ENCODE measurements at places on chromosomes 4 and X.

DNA sequence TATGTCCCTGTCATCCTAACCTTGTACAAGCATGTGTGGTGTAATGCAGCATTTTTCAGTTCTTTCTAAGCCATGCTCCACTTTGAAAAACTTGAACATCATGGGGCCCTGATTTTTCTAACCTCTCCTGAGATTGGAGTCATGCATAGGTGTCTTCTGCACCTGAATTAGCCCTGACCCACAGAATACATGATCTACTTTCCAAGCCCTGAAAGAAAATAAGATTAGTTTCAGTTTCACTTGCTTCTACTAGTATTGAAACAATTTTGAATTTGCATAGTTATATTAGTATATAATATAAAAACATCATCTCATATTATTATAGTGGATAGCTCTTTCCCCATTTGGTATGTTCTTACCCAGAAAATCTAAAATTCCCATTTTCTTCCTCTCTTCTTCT is 178.2 kb downstream of the HS3ST1 start:
- no peak for DNase-seq

- no peak for DNase-seq
Measured at GRCh38 chr4:185282968-185283367, 73.6 kb downstream of the SNX25 start.

- DNase-seq: no peak
Measured at GRCh38 chrX:112822892-112823291, 17.7 kb downstream of the AMOT start.

DNA sequence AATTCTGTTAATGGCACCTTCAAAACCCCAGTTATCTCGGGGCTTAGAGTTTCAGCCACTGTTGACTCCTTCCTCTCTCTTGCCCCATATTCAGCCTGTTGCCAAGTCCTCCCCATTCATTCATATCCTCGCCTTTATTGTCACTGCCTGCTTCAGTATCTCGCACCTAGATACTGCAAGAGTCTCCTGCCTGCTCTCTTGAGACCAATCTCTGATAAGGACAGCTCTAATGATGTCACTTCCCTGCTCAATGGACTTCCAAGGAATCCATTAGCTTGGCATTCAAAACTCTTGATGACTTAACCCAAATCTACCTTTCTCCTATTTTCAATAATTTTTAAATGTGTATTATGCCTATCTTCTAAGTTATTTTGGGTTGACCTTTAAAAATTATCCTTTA is 1.1 kb upstream of the UBE2A start:
- DNase-seq: no peak

- no peak for DNase-seq
Measured at GRCh38 chr4:165873298-165874071, 448 bp downstream of the TLL1 start.

DNA sequence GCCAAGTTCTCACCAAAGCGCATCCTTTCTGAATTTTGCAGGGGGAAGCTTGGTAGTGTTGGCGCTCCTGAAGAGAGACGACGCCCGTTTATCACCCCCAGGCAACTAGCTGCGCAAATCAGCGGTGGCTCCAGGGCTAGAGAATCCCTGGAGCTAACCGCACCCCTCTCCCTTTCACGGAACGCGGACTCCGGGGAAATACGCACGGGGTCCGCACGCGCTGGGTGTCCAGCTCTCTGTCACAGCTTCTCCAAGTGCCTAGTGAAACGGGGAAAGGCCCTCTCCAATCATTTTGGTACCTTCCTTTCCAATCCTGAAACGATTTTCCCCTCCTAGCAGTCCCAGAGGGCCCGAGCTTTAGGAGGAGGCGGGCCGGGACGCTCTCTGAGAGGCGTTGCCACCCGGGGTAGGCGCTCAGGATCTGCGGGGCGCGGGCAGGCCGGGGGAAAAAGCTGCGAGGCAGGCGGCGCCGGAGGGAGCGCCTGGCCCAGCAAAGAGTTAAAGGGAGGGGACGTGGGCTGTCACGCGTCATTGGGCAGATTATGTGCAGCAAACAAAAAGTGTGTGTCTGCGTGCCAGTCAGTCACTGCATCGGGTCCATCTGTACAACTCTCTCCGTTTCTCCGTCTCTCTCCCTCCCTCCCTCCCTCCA is at the start of gene PRDM8:
TSS of gene PRDM8 (plus strand) at position 582 of the 652 bp plus-strand sequence. CDS start 2,578 bp downstream, outside the sequence.
- DNase-seq: peak; percentile 42

- peak; percentile 8 for DNase-seq
Measured at GRCh38 chr4:163663454-163664225, 169.2 kb downstream of the TMA16 start.

GRCh38 chr4:717601-718320 is 12.1 kb downstream of the PCGF3 start:
- DNase-seq: no peak

- DNase-seq: no peak
Measured at GRCh38 chr4:26185436-26185835, 135.4 kb upstream of the RBPJ start.

DNA sequence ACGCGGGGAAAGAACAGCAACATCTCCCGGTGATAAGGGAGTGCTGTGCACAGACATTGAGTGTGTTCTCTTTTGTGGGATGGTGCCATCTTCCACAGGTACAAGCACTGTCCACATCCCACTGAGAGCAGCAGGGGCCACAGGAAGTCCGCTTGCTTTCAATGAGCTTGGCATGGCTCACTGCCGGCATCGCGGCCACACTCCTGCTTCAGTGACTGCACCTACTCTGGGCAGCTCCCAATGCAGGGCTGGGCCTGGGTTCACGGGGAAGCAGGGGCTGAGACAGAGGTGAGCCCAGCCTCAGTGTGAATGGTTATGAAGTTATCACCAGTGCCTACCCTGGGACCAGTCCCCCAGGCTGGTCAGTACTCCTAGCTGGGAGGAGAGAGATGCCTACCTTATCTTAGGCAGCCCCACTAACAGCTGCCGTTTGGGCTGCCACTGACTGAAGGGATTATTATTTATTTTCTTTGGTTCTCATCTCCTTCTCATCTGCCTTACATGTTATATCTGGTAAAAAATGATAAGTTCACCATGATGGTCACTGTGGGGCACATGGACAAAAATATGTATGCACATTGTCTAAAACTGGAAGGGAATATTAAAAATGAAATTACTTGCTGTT is 99.2 kb downstream of the MGST2 start:
- DNase-seq: no peak

GRCh38 chr4:117010671-117011070 is 74.7 kb downstream of the TRAM1L1 start:
- DNase-seq: no peak

GRCh38 chr4:52748432-52748831 is 2.8 kb downstream of the ERVMER34-1 start:
- no peak for DNase-seq

GRCh38 chr4:147863111-147863747 is 131.3 kb downstream of the ARHGAP10 start:
- no peak for DNase-seq

DNA sequence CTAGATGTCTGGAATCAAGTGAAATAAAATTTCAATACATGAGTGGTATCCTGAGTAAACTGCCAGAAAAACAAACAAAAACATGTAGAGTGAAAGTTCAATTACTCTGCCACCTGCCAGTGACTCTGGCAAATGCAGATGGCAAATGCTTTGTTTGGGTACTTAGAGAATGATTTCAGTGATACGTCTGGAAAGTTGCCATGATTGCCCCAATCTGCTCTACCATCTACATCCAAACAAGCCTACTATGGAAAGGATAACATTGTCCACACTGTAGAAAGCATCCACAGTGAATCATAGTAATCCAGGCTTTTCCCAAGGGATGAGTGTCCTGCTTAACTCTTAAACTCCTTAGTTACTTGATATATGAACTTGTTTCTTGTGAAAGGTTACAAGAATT is 3.4 kb downstream of the SPATA4 start:
- no peak for DNase-seq

DNA sequence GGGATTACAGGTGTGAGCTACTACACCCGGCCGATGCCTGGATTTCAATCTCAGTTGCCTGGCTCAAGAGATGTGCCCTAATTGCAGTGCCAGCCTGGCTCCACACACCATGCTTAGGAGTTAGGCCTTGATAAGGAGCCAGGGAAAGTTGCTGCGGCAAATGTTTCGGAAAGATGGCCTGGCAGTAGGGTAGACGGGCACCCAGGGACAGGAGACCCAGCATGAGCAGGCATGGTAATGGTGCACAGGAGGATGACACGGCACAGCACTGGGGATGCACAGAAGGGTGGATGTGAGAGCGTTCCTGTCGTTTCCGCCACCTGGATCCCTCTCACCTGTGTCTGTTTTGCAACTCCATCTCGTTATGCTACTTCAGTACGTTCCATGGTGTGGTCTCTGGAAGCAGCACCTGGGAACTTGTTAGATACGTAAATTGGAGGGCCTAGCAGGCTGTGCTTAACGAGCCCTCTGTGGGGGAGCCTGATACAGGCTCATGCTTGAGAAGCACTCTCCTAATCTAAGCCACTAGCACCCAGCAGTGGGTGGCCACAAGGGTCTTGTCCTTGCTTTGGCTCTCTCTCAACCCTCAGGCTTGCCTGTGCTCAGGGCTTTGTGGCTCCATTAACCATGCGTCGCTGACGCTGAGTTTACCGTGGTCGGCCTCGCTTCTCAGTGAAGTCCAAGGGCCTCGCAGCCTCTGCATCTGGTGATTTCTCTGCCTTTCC is 20.3 kb downstream of the RNF4 start:
- no peak for DNase-seq

- no peak for DNase-seq
Measured at GRCh38 chr4:8589336-8589735, 3.2 kb upstream of the CPZ start.

GRCh38 chr4:55399581-55399980 is 3.8 kb downstream of the TMEM165 start:
- no peak for DNase-seq

DNA sequence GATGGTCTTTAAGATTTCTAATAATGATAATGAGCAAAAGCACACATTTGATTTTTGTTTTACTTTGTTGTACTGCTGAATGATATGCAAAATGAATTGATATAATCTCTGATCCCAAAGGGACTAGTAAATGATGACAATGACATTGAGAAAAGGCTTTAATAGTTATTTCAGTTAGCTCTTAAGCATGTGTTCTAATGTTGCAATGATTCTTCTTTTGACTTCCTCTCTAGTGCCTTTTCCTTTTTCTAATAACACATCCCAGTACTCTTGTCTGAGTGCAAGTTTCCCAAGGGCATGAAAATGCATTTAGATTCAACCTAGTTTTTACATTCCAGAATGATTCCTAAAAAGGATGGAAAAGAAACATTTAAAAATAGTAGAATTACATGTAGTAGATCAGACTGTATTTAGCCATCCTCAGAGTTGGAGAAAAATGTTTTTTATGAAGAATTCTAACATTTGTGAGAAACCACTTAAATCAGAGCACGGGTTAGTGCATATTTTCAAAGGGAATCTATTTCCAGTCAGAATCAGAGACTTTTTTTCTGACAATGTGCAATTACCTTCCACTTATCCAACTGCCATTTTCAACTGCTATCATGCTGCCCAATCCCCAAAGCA is 508.8 kb downstream of the C4orf33 start:
- no peak for DNase-seq

DNA sequence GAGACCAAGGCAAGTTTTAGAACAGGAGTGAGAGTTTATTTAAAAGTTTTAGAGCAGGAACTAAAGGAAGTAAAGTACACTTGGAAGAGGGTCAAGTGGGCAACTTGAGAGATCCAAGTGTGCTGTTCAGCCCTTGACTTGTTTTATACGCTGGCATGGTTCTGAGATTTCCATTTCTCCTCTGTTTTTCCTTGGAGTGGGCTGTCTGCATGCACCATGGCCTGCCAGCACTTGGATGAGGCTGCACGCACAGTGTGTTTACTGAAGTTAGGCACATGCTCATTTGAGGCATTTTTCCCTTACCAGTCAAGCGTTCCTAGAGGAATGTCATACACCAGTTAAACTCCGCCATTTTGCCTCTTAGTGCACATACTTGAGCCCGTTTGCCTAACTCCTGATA is 8.7 kb upstream of the ZNF674 start:
- no peak for DNase-seq

GRCh38 chrX:14948691-14949090 is 75.5 kb downstream of the MOSPD2 start:
- no peak for DNase-seq

DNA sequence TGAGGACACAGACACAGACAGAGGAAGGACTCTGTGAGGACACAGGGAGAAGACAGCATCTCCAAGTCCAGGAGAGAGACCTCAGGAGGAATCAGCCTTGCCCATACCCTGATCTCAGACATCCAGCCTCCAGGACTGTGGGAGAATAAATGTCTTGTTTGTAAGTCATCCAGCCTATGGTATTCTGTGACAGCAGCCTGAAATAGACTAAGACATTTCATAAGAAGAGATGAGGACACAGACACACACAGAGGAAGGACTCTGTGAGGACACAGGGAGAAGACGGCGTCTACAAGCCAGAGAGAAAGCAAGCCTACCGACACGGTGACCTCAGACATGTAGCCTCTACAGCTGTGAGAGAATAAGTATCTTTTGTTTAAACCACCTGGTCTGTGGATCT is 112.1 kb downstream of the DHRSX start:
- DNase-seq: no peak

GRCh38 chr4:114964026-114964425 is 149.4 kb downstream of the NDST4 start:
- DNase-seq: no peak

DNA sequence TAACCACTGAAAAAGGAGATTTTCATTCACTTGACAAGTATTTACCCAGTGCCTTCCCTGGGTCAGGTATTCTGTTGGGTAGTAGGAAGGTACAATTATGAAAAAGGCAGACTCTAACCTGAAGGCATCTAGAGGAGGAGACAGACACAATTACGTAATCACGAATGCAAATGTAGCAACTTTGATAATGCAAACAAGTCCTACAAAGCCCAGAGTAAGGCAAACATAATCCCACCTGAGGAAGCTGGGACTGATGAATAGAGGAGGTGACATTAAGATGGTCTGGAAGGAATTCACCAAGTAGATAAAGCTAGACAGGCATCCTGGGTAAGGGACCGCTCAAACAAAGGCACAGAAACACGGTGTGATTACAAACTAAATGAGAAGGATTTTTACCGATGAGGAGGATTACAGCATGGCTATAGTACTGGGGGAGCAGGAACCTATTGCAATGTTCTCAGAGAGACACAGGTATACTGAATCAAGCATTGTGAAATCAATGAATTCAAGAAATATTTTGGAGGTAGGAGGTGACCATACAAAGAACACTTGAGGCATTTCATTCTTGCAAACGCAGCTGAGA is 37.1 kb downstream of the TMEM150C start:
- no peak for DNase-seq

DNA sequence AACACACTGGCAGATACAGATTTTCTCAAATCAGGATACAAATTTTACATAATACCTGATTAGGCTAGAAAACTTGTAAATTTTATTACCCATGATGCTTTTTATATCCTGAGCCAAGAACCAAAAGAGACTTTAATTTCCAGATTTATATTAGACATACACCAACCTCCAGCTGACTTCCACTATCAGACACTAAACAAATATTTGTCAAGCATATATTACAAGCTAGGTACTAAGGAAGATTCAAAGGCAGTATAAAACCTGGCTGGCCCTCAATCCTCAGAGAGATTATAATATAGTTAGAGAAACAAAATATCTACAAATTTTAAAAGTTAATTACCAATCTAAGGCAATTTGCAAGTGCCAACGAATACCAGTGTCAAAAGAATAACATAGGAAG is 357.8 kb upstream of the F9 start:
- no peak for DNase-seq

GRCh38 chr4:76733068-76733771 is 164.7 kb downstream of the SOWAHB start:
- no peak for DNase-seq
